Thoracic aorta (tissue), 2 donors: ENCODE measurements at places on chromosomes 3 and 15.

DNA sequence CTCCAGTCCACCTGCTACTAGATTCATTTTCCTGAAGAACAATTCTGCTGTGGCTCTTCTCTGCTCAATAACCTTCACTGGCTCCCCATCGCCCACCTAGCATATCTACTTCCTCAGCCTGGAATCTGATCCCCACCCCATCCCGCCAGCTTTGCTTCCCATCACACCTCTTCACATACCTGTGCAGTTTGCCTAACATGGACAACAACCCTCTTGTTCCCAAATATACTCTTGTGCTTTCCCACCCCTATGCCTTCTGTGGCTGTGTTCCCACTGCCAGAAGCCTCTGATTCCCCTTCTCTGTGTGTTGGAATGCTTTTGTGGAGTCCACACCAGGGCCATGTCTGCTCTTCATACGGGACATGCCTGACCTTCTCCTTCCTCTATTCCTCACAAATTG, 29.5 kb downstream of the CMTM7 start:
- DNase-seq = no peak
- no peaks in the 10 kb centered on the region for H3K27me3 ChIP-seq
- H3K4me1 ChIP-seq = peaks cover 34% of the 10 kb centered on the region
- peak overlapping the region; percentile 64 for H3K27ac ChIP-seq

- H3K27me3 ChIP-seq = no peaks in the 10 kb centered on the region
- H3K4me1 ChIP-seq = no peaks in the 10 kb centered on the region
- H3K4me3 ChIP-seq = no peak overlapping the region
- H3K36me3 ChIP-seq = no peaks in the 10 kb centered on the region
Measured at GRCh38 chr3:13088028-13089006, 15.1 kb upstream of the IQSEC1 start.

GRCh38 chr3:136840252-136840651, 21.3 kb downstream of the SLC35G2 start:
- no peaks in the 10 kb centered on the region for H3K27me3 ChIP-seq
- no peaks in the 10 kb centered on the region for H3K36me3 ChIP-seq
- no peak overlapping the region for H3K27ac ChIP-seq
- H3K4me1 ChIP-seq = peaks cover 23% of the 10 kb centered on the region
- no peak for DNase-seq

DNA sequence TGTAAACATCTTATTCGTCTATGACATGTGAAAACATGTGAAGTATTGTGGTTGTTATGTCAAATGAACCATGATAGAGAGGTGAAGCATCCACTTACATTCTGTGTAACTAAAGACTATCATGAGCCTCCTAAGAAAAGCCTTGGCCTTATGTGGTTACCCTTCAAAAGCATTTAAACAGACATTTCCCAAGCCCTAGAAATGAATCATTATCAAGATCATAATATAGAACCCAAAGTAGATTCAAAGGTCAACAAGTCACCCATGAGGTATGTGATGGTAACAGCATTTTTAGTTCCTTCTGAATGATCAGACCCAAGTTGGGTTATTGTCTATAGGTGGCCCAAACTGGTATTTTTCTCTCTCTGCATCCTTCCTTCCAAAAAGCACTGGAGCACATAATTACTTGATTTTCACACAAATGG, 408.0 kb downstream of the TBL1XR1 start:
- H3K4me3 ChIP-seq = no peak overlapping the region
- no peaks in the 10 kb centered on the region for H3K27me3 ChIP-seq
- no peak overlapping the region for H3K27ac ChIP-seq
- peaks cover under 1% of the 10 kb centered on the region for H3K4me1 ChIP-seq
- DNase-seq = no peak

DNA sequence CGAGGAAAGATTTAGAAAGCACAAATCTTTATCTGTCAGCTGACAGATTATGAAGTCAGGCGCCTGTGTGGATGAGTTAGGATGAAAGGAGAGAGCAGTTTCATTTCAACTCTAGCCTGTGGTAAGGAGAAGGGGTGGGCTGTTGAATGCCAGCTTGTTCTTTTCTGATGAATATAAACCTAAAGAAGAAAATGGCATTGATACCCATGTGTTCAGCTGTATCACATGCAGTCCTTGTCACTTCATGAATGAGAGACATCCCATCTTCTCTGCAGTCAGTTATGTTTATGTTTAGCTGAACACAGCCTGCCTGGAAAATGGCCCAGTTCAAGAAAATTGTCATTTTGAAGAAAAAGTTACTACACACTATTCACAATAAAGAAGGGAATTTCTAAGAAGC, 345.7 kb upstream of the RBMS3 start:
- H3K4me1 ChIP-seq = no peaks in the 10 kb centered on the region
- H3K27ac ChIP-seq = no peak overlapping the region
- no peaks in the 10 kb centered on the region for H3K36me3 ChIP-seq

GRCh38 chr15:28001641-28002040, 97.5 kb downstream of the OCA2 start:
- no peak overlapping the region for H3K27ac ChIP-seq
- no peaks in the 10 kb centered on the region for H3K27me3 ChIP-seq
- no peak overlapping the region for H3K4me3 ChIP-seq
- no peaks in the 10 kb centered on the region for H3K4me1 ChIP-seq
- DNase-seq = no peak

DNA sequence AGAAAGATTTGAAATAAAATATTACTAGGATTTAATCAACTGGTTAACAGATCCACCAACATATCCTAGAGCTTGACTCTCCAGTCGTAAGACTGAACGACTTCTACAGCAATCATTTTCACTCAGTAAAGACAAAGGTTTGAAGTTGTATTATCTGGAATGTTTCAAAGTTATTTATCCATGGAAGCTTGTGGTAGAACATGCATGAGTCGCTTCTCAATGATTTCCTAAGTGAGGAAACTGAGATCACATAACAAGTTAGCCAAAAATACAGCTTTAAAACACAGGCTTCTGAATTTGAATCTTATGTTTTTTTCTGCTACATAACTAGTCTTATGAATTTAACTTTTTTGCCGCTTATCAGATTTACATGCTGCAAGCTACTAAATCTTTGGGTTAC, 241.8 kb downstream of the FOXP1 start:
- no peak overlapping the region for H3K27ac ChIP-seq
- no peaks in the 10 kb centered on the region for H3K27me3 ChIP-seq
- DNase-seq = no peak
- no peaks in the 10 kb centered on the region for H3K36me3 ChIP-seq
- H3K4me1 ChIP-seq = peaks cover 25% of the 10 kb centered on the region

DNA sequence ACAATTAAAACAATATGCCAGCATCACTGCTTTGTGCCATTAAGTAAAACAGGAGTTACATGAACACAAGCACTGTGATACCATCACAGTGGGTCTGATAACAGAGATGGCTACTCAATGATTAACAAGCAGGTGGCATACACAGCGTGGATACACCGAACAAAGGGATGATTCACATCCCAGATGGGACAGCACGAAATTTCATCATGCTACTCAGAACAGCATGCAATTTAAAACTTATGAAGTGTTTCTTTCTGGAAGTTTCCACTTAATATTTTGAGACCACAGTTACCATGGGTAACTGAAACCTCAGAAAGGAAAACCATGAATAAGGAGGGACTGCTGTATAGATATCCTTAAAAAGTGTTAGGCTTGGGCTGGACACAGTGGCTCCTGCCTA, 44.5 kb downstream of the SLC24A1 start:
- H3K27me3 ChIP-seq = no peaks in the 10 kb centered on the region
- H3K4me1 ChIP-seq = no peaks in the 10 kb centered on the region
- no peak overlapping the region for H3K4me3 ChIP-seq
- H3K36me3 ChIP-seq = peaks cover 17% of the 10 kb centered on the region

DNA sequence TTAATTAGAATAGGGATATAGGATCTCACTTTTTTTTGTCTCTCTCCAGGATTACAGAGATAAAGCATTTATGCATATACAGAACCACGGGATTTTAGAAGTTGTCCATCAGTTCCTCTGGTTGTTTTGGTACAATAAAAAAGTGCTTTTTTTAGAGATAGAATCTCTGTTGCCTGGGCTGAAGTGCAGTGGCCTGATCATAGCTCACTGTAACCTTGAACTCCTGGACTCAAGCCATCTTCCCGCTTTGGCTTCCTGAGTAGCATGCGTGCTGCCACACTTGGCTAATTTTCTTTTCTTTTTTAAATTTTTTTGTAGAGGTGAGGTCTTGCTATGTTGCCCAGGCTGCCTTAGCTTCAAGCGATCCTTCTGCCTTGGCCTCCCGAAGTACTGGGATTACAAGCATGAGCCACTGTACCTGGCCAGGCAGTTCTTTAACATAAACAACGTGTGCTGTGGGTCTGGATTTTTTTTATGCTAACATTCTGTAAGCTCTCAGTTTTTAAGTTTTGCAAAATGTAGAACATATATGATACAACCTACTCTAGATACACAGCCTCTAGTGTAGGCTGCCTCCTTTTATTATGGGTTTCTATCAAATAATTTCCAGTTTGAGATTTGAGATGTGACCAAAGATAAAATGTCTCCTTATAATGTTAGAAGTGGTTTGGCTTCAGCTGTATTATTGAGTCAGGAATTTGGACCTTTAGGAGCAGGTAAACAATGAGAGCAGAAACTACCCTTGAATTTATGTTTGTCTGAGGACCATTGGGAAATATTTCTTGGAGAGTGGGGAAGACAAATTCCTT, 57.4 kb upstream of the ULK4 start:
- no peaks in the 10 kb centered on the region for H3K27me3 ChIP-seq
- no peaks in the 10 kb centered on the region for H3K36me3 ChIP-seq
- DNase-seq = no peak

GRCh38 chr3:97232393-97233034, 418.1 kb downstream of the EPHA6 start:
- H3K36me3 ChIP-seq = no peaks in the 10 kb centered on the region
- H3K27me3 ChIP-seq = no peaks in the 10 kb centered on the region
- H3K4me3 ChIP-seq = no peak overlapping the region
- H3K27ac ChIP-seq = no peak overlapping the region
- no peak for DNase-seq
- H3K4me1 ChIP-seq = no peaks in the 10 kb centered on the region

GRCh38 chr15:75666823-75667501, 19.2 kb downstream of the SNX33 start:
- peak overlapping the region; percentile 98 for H3K27ac ChIP-seq
- peak; percentile 86 for DNase-seq
- peaks cover 21% of the 10 kb centered on the region for H3K4me1 ChIP-seq
- H3K36me3 ChIP-seq = no peaks in the 10 kb centered on the region
- peak overlapping the region; percentile 58 for H3K4me3 ChIP-seq

- no peaks in the 10 kb centered on the region for H3K27me3 ChIP-seq
- no peaks in the 10 kb centered on the region for H3K36me3 ChIP-seq
- H3K4me1 ChIP-seq = no peaks in the 10 kb centered on the region
- H3K27ac ChIP-seq = no peak overlapping the region
- no peak for DNase-seq
Measured at GRCh38 chr3:105436687-105437086, 70.0 kb downstream of the ALCAM start.

- H3K4me1 ChIP-seq = no peaks in the 10 kb centered on the region
- H3K4me3 ChIP-seq = no peak overlapping the region
- DNase-seq = no peak
- H3K27ac ChIP-seq = no peak overlapping the region
- no peaks in the 10 kb centered on the region for H3K36me3 ChIP-seq
Measured at GRCh38 chr3:109918740-109919139, 581.4 kb upstream of the DPPA4 start.

GRCh38 chr3:139695007-139695406, 17.2 kb upstream of the NMNAT3 start:
- no peak overlapping the region for H3K4me3 ChIP-seq
- H3K36me3 ChIP-seq = no peaks in the 10 kb centered on the region
- H3K4me1 ChIP-seq = no peaks in the 10 kb centered on the region
- H3K27ac ChIP-seq = no peak overlapping the region

GRCh38 chr3:150062492-150062891, 91.8 kb upstream of the PFN2 start:
- H3K4me3 ChIP-seq = peak overlapping the region; percentile 69
- H3K27me3 ChIP-seq = no peaks in the 10 kb centered on the region
- no peaks in the 10 kb centered on the region for H3K36me3 ChIP-seq
- peaks cover 27% of the 10 kb centered on the region for H3K4me1 ChIP-seq
- peak overlapping the region; percentile 78 for H3K27ac ChIP-seq

GRCh38 chr3:59878038-59878427, 828.2 kb upstream of the CFAP20DC start:
- no peaks in the 10 kb centered on the region for H3K36me3 ChIP-seq
- H3K4me3 ChIP-seq = no peak overlapping the region
- no peaks in the 10 kb centered on the region for H3K4me1 ChIP-seq
- H3K27me3 ChIP-seq = no peaks in the 10 kb centered on the region
